GDM1 (cell line): ENCODE measurements at places on chromosomes 7 and 10.

GRCh38 chr7:54076616-54077015 is 465.6 kb upstream of the VSTM2A start:
- DNase-seq, result no peak

- no peak for DNase-seq
Observed at GRCh38 chr10:53489335-53490182, 717.0 kb upstream of the MBL2 start.

DNA sequence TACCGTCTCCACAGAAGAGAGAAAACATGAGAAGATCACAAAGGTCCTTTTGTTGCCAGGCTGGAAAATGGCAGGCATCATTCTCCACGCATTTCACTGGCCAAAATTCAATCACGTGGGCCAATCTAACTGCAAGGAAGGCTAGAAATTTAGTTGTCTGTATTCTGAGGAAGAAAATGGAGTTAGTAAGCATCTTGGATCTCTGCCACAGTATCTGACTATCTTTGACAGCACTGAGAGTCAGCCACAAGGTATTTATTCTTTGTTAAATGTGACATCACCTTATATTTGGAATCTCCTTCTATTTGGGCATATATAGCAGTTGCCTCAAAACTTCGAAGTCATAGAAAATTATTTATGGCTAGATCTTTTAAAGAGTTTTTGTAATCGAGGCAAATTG is 213.9 kb downstream of the NSUN6 start:
- no peak for DNase-seq

GRCh38 chr10:1003884-1004670 is 15.8 kb downstream of the GTPBP4 start:
- no peak for DNase-seq

DNA sequence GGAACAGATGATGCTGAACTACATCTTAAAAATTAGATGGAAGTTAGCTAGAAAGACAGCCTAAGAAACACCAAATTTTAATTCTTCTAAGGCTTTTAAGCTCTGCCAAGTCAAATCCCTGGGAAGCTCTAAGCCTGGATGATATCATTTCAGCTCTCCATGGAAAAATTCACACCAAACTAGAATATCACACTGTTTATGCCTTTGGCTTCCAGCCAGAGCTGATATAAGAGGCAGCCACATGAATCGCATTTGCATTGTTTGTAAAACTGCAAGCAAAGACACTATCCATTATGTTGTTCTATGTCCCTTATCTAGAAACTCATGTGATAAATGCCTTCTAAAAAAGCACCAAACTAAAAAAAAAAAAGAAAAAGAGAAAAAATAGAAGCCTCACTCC is 430.4 kb downstream of the GRID1 start:
- no peak for DNase-seq

DNA sequence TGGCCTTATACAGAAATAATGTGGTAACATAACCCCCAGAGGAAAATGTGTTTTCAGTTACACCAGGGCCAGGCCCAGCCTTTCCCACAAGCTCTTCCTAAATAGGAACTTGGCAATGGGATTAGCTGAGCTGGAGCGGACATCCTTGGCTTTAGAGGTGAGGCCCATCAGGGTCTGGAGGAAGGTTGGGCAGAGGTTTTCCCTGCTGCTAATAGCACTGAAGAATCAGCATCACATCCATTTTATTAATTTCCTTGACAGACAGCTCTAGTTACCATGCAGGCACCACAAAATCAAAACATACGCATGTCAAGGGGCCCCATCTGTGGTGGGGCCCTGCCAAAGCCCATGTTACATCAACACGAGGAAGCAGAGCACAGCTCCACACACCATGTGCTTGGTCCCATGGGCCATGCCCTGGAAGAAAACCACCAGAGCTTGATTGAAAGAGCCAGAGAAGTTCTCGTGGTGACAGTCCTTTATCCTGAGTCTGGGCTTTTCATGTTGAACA is 566.6 kb downstream of the KCNMA1 start:
- no peak for DNase-seq

- no peak for DNase-seq
Observed at GRCh38 chr7:1514995-1515401, 10.8 kb upstream of the INTS1 start.

DNA sequence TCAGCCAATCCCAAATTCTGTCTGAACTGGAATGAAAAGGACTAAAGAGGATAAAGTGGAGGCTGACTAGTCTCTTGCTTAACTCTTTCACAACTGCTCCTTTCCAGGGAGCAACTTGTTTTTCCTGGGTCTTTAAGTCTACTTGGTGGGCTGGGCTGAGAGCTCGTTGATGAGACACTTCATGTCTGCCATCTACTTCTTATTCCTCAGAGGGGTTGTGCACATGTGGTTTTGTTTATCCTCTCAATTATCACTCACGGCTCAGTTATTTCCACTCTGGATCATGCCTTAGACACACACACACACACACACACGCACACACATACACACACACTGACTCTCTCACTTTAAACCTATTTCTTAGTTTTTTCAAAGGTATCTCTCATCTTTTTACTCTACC is 298.6 kb upstream of the MTPN start:
- DNase-seq, result no peak

GRCh38 chr10:119896061-119896655 is 3.6 kb downstream of the SEC23IP start:
- no peak for DNase-seq

DNA sequence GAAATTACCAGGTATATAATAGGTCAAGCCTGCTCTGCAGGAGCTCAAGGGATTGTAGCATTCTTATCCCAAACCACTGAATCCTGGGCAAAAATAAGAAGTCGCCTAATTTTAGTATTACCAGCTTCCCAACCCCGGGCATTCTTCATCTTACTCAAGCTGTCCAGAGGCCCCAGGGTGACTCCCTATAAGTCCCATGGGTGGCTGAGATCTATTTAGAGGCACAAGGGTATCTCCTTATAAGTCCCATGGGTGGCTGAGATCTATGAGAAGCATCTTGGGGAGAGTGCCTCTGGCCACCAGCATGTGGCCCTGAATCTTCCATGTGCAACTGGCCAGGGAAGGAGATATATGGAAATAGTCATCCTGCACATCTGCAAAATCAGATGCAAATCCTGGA is 38.9 kb downstream of the PRSS2 start:
- no peak for DNase-seq

DNA sequence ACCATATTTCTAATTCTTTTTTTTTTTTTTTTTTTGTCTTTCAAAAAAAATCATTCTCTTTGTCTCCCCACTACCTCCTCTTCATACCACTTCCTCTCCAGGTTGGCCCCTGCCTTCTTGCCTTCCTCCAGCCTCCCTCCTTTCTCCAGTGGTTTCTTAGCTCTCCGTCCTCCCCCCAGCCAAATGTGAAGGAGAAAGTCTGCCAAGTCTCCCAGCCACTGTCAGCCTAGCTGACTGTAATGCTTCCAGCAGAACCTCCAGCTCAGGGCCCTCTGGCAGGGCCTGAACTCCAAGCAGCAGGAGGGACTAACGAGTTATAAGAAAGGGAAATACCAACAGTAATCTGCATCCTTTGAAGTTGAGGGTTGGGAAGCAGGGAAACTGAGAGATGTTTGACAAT is 35.5 kb upstream of the BICC1 start:
- DNase-seq, result no peak

GRCh38 chr7:121741896-121742295 is 131.1 kb upstream of the PTPRZ1 start:
- no peak for DNase-seq

GRCh38 chr7:55778631-55779030 is 83.9 kb downstream of the SEPTIN14 start:
- no peak for DNase-seq

DNA sequence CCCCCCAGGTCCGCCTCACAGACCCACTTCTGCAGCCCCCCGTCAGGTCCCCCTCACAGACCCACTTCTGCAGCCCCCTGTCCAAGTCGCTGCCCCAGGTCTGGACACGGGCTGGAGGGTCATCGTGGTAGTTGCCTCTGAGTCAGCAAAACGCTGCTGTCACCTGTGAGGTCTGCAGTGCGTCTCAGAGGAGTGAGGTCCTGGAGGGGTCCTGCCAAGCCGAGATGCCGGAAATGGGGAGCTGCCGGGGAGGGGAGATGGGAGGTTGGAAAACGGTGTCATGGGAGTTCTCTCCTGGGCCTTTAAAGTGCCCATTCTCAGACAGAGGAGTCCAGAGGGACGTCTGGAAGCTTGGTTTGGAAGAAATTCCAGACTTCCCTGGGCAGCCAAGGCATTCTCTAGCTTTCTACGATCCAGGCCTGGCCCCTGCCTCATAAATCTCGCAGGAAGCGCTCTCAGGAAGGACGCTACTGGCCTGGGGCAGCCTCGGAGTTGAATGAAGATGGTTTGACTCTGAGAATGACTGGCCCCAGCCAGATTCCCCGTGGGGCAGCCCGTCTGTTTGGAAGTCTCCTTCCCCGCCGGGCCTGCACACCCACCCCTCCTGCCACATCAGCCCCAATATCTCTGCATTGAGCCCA is 38.7 kb downstream of the CALML3 start:
- DNase-seq, result no peak

- DNase-seq, result no peak
Observed at GRCh38 chr10:101564490-101564991, 23.5 kb downstream of the POLL start.

DNA sequence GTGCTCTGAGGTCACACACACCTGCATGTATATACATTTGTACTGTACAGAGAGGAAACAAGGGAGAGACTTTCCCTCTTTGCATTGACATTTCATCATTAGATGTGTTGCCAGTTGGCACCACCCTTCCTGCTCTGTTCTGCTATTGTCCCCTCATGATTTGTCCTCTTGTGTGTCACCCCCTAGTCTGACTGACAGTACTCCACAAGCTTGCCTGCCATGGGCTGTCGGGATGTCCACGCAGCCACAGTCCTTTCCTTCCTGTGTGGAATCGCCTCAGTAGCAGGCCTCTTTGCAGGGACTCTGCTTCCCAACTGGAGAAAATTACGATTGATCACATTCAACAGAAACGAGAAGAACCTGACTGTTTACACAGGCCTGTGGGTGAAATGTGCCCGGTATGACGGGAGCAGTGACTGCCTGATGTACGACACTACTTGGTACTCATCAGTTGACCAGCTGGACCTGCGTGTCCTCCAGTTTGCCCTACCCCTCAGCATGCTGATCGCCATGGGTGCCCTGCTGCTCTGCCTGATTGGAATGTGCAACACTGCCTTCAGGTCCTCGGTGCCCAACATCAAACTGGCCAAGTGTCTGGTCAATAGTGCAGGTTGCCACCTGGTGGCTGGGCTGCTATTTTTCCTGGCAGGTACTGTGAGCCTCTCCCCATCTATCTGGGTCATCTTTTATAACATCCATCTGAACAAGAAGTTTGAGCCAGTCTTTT is 9.4 kb downstream of the CLDN12 start:
- DNase-seq, result no peak

DNA sequence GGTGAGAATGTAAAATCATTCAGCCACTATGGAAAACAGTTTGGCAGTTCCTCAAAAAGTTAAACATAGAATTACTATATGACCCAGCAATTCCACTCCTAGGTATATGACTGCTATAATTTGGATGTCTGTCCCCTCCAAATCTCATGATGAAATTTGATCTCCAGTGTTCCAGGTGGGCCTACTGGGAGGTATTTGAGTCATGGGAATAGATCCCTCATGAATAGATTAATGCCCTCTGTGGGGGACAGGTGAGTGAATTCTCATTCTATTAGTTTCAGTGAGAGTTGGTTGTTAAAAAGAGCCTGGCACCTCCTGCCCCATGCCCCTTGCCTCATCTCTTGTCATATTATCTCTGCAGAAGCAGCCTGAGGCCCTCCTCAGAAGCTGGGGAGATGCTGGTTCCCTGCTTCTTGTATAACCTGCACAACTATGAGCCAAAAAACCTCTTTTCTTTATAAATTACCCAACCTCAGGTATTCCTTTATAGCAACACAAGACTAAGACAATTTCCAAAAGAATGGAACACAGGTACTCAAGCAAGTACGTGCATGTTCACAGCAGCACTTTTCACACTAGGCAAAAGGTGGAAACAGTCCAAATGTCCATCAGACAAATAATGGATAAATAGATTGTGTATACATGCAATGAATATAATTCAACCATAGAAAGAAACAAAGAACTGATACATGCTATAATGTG is 8.8 kb upstream of the SLC25A28 start:
- DNase-seq, result no peak

DNA sequence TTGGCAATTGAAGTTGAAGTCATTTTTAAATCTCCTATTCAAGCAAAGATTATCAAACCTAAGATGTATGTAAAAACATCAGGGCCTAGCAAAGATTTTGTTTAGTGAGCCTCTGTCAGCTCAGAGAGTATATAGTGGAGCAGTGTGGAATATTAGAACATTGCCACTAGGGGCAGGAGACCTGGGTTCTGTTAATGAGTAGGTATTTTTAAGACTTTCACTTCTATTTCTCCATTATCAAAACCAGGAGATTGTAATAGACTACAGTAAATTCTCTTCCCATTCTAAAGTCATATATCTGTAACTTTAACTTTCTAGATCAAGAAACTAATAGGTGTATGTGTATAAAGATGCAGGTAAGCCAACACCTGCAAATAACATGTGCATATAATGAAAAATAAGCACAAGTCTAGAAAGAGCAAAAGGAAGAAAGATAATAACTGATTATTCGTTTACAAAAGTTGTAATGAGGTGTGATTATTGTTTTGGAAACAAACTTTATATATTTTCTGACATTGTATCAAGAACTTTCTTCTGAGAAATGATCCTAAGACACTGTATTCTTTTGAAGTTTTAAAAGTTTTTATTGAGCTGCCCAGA is 64.4 kb downstream of the KCND2 start:
- DNase-seq, result no peak

DNA sequence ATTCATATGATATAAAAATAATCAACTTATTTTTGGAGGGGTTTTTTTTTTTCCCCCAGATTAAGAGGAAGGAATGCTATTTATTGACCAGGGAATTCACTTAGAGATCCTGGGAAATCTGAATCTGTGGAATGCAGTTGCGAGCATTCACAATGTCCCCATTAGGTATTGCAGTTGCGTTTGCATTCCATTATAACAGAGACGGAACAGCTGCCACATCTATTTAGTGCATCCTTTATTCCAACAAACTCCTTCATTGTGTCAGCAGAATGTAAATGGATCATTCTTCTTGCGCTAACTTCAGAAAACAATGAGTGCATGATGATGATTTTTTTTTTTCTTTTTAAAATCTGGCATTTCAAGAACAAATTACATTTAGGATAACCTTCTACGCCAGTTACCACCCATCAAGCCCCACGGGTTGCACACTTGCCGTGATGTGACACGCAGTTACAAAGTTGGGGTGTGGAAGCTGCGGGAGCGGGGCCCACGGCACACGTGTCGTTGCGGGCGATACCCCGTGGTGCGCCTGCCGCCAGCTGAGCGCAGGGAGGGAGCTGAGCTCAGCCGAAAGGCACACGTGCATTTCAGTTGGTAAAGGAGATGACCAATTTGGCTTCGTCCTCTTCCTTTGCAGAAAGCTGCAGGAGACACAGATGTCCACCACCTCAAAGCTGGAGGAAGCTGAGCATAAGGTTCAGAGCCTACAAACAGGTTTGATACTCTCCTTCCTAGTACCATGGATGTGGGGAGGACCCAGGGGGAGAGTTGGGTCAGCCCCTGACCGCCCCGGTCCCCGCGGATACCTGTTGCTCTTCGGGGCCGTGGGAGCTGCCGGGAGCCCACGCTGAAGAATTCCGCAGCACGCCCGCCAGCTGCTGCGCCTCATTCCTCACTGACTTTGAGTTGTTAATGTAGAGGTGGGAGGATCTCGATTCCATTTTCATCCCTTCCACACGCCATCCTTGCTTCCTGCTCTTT is 175.3 kb upstream of the SH2B2 start:
- no peak for DNase-seq

- DNase-seq, result no peak
Observed at GRCh38 chr7:3239291-3239691, 61.8 kb upstream of the SDK1 start.
